Suprapubic skin (tissue), 4 donors: ENCODE measurements at places on chromosomes 16 and 17. TPM values are rescaled to one million over a fixed set of nuclear protein-coding genes. Genes with fewer than 3 reads are reported as not detected.

PIPOX gene
- 3.7 TPM for total RNA-seq

PCTP gene
- 10.3 TPM for total RNA-seq

PRDM7 gene
- total RNA-seq, result not detected

CMTM4 gene
- total RNA-seq, result 33.3 TPM

CRYBA1 gene
- total RNA-seq, result not detected

KRT20 gene
- total RNA-seq, result not detected

CD19 gene
- total RNA-seq, result not detected

ADAM11 gene
- 1.1 TPM for total RNA-seq

GNAO1 gene
- total RNA-seq, result 6.2 TPM

HEATR9 gene
- total RNA-seq, result not detected

TNP2 gene
- total RNA-seq, result not detected

ZSCAN10 gene
- not detected for total RNA-seq

MPV17L gene
- total RNA-seq, result 14.8 TPM

ENPP7 gene
- total RNA-seq, result not detected

ARL5C gene
- total RNA-seq, result not detected

ACSM5 gene
- 1.2 TPM for total RNA-seq

SLFN13 gene
- 6.1 TPM for total RNA-seq

HYDIN gene
- 0.40 TPM for total RNA-seq

RNF112 gene
- 1.1 TPM for total RNA-seq

PTX4 gene
- total RNA-seq, result not detected

ZNF385C gene
- total RNA-seq, result 0.47 TPM

MLKL gene
- 7.2 TPM for total RNA-seq

ASPA gene
- total RNA-seq, result 5.4 TPM

HSD17B1 gene
- 2.6 TPM for total RNA-seq

CACNA1H gene
- total RNA-seq, result 19.4 TPM

CMTM1 gene
- total RNA-seq, result 1.5 TPM

PRR29 gene
- not detected for total RNA-seq

BCO1 gene
- total RNA-seq, result 0.26 TPM

SLC38A7 gene
- 12.8 TPM for total RNA-seq

ST6GALNAC2 gene
- total RNA-seq, result 81.0 TPM

ABCA10 gene
- 1.5 TPM for total RNA-seq

MYH10 gene
- 18.3 TPM for total RNA-seq

ZDHHC7 gene
- total RNA-seq, result 48.6 TPM

HCRT gene
- not detected for total RNA-seq

CTRB2 gene
- not detected for total RNA-seq

GGNBP2 gene
- 84.1 TPM for total RNA-seq

TRIM72 gene
- total RNA-seq, result 0.17 TPM

HIGD1B gene
- not detected for total RNA-seq

SLC47A1 gene
- total RNA-seq, result 47.5 TPM

C17orf75 gene
- 4.1 TPM for total RNA-seq

DOC2B gene
- 19.4 TPM for total RNA-seq

TP53TG3C gene
- not detected for total RNA-seq

MMP25 gene
- 0.51 TPM for total RNA-seq

BRICD5 gene
- total RNA-seq, result 2.2 TPM

ASPSCR1 gene
- total RNA-seq, result 25.6 TPM

NPIPA3 gene
- total RNA-seq, result not detected

MC1R gene
- total RNA-seq, result 5.4 TPM

PRR15L gene
- total RNA-seq, result 26.6 TPM
